Adipocyte (in vitro differentiated cells): ENCODE measurements at places on chromosomes 5 and 9.

GRCh38 chr5:6377582-6377904, 804 bp downstream of the MED10 start:
- no peak for DNase-seq

- DNase-seq, result no peak
Observed at GRCh38 chr5:176564002-176564401, 14.9 kb downstream of the CDHR2 start.

- DNase-seq, result no peak
Observed at GRCh38 chr9:69585571-69585970, 86.6 kb downstream of the APBA1 start.

DNA sequence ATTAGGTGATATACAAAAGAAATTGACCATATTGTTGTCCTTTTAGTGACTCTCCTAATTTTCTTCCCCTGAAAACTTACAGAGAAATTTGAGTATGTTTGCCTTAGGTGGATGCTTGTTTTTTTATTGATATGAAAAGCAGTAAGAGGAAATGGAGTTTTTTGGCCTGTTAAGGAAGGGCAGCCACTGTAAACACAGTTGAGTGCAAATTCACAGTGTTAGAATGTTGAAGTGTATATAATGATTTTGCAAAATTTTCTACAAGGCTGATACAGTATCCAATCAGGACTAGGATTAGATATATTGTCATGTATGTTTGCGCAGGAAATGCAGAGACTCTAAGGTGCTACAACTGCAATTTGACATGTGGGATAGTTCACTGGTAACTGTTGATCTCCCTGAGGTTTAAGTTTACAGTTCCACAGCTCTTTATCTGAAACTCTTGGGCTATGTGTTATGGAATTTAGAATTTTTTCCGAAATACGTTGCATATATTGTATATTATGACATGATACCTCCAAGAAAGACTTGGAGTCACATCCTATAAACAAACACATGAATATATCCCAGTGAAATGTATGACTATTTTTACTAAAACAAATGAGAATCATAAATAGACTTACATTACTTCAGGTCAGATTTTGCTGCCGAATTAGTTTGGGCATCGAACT, 62.5 kb downstream of the FXN start:
- DNase-seq, result no peak

- no peak for DNase-seq
Observed at GRCh38 chr5:78288246-78288645, 6.3 kb downstream of the AP3B1 start.

DNA sequence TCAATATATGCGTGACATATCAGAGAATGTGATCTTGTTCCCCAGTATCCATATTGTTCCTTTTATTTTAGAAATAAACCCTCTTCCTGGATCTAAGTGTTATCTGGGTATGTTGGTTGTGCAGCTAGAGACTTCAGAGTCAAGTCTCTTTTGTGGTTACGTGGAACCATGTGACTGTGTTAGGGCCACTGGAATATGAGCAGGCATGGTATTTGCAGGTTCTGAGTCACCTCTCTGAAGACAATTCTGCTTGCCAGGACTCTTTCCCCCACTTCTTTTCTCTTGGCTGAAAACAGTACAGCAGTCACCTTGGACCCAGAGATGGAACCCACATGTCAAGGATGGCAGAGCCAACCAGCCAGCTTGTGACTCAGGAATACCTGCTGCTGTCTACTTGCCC, 59.7 kb downstream of the ATP10B start:
- no peak for DNase-seq
